ENCODE measurements at places on chromosomes 5 and 9.
A peak's percentile ranks its signal among the peaks of the same experiment; 100 is the strongest.

DNA sequence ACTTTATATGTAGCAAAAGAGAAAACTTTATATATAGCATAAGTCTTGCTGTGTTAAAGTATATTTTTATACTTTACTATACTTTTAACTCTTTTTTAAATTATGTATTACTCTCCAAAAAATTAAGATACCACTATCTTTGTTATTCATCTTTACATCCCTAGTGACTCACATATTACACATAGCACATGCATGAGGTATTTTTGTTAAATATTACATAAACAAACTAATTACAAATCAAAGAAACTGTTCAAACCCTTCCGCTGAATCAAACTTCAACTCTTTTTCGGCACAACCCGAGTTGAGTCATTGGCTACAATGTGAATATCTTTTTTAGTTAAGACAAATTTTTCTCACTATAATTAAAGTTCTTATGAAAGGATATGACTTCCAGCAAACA is 32.1 kb downstream of the NADK2 start:
- DNase-seq: no peak

DNA sequence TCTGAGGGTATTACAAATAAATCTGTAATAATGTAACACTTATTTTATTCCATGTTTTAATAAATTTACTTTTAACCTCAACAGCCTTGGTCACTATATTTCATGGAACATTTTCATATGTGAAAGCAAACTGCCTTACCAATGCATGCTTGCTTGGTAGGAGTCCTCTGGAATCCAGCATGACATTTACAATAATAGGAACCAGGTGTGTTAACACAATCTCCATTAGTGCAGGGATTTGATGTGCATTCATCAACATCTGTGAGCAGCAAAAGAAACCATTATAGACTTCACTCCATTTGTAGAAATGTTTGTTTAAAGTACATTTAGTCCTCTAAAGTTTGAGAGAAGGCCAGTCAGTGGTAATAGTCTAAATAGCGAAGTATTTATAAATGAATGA is 159.4 kb downstream of the FBN2 start:
- DNase-seq: no peak

GRCh38 chr5:111655169-111655924 is 101.6 kb downstream of the NREP start:
- no peak for DNase-seq

DNA sequence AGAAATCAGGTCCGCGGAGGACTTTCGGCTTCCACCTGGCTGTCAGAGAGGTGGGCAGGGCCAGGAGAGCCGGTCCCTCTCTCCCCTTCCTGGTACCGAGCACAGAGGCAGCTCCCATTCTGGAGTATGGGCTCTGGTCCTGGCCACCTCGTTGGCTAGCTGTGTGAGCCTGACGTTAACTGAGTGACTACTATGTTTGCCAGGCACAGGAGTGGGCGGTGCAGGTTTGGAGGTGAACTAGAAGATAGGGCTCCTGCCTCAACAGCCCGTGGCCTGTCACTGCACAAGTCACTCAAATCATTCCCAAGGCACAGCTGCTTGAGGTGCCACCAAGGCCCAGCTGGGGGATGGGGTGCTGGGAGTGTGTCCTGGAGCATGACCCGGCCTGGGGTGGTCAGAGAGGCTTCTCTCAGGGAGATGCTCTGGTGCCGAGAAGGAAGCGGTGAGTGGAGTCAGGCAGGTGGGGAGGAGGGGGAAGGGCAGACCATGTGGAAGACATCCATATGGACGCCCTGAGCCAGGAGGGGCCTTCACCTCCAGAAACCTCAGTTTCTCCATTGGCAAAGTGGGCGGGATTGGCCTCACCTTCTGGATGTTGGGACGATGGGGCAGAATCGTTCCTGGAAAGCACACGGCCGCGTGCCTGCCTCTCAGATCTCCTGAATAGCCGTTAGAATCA is 39.5 kb downstream of the NCS1 start:
- no peak for DNase-seq

GRCh38 chr5:150765799-150766169 is 7.0 kb upstream of the DCTN4 start:
- DNase-seq: no peak

GRCh38 chr5:63563008-63563917 is 399.0 kb downstream of the HTR1A start:
- no peak for DNase-seq

- no peak for DNase-seq
Measured at GRCh38 chr9:93094658-93095204, 1.3 kb upstream of the CARD19 start.

GRCh38 chr9:72597181-72597517 is 75.7 kb downstream of the TMC1 start:
- no peak for DNase-seq

GRCh38 chr9:136045595-136046553 is 49.2 kb downstream of the NACC2 start:
- DNase-seq: no peak

- no peak for DNase-seq
Measured at GRCh38 chr5:179863449-179864085, 5.0 kb upstream of the MRNIP start.

- DNase-seq: no peak
Measured at GRCh38 chr5:16596581-16596940, 20.2 kb downstream of the RETREG1 start.

DNA sequence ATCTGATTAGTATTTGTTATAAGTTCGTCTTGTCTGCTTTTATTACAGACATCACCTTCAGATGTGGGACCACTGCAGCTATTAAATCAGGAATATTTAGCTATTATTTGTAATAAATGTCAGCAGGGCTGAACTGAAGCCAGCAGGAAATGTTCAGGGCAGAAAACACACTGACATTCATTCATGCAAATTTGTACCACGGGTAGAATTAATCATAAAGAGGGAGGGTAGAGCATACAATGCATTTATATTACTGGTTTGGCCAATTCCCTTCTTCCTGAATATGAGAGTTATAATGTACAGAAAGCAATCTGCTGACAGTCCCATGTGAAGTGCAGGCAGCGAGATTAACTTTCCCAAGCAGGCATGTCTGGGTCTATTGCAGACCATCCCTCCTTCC is 117.3 kb upstream of the NUDT12 start:
- no peak for DNase-seq

DNA sequence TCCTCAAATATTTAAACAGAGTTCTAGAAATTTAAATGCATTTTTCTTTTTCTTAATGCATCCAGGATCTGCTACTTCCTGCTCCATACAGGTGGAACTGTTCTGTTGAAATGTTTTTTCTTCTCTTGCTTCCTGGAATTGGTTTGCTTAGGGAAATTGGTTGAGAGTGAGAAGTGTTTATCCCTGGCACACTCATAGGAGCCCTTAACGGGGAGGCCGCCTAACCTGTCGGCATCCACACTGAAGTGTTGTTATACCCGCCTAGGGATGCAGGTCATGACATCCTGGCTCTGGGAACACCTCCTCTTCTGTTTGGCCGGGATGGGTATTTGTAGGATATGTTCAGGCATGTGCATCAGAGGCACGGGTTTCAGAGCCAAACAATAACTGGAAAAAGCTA is 239.7 kb downstream of the GADD45G start:
- DNase-seq: no peak

GRCh38 chr5:4639946-4640345 is 500.2 kb upstream of the ADAMTS16 start:
- DNase-seq: no peak

DNA sequence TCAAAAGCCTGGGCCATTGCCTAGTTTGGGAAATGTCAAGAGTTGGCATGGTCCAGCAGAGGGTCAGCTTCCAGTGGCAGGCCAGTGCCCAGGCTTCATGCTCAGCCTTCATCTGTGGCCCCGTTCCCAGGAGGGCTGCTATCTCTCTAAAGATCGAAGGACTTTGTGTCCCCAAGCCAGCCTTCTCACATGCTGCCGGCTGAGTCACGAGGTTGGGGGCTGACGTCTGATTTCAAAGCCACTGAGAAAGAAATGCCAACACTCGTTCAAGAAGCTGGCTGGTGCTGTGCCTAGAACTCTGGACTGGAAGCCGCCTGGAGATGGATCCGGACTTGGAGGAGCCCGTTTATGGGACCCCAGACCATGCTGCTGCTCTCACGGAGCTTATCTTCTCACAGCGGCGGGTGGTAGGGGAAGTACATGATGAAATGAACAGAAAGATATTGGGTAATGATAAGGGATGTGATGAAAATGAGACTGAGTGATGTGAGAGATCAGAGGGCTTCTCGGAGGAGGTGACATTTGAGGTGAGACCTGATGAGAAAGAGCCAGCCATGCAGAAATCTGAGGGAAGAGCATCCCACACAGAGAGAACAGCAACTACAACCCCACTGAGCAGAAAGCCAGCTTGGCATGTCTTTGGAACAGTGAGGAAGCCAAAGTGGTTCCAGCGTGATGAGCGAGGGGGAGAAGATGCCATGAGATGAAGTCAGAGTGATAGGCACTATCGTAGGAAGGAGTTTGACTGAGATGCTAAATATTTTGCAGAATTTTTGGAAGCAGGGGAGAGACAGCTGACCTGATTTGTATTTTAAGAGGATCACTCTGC is 54.9 kb upstream of the BOD1 start:
- DNase-seq: no peak

GRCh38 chr9:38440516-38440915 is 16.3 kb upstream of the IGFBPL1 start:
- DNase-seq: no peak

DNA sequence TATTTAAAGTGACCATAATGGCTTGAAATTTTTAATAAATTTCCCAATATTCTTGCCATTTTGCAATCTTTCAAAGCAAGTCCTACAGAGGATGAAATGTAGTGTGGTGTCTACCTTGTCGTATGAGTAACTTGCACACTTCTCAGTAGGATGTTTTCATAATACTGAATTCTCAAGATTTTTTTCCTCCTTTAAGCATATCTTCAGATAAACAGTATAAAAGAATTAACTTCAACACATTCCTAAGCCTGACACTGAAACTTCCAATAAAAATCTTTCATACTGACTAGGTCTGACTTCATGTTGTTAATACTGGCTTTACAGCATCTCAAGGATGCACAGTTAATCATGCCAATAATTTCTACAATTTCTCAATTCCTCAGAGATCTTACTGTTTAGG is 62.0 kb downstream of the DROSHA start:
- DNase-seq: no peak

DNA sequence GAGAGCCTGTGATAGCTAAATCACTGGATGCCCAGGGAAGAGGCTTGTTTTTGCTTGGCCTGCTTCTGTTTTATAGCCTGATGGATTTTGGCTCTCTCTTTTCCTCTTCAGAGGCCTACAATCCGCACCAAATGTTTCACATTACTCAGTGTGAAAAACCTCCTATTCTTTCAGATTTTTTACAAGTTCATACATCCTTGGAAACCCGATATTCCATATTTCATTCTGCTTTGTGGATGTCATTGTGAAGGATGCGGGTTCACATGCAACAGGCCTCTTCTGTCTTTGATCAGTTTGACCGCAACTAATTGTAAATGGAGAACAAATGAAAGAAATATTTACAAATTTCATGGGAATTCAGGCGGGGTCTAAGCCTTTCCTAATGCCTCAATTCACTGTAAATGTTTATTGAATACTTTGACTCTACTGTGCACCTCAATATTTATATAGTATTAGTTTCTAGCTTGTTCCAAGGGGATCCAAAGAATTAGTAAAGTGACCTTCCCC is 269.9 kb downstream of the DMRT2 start:
- no peak for DNase-seq

DNA sequence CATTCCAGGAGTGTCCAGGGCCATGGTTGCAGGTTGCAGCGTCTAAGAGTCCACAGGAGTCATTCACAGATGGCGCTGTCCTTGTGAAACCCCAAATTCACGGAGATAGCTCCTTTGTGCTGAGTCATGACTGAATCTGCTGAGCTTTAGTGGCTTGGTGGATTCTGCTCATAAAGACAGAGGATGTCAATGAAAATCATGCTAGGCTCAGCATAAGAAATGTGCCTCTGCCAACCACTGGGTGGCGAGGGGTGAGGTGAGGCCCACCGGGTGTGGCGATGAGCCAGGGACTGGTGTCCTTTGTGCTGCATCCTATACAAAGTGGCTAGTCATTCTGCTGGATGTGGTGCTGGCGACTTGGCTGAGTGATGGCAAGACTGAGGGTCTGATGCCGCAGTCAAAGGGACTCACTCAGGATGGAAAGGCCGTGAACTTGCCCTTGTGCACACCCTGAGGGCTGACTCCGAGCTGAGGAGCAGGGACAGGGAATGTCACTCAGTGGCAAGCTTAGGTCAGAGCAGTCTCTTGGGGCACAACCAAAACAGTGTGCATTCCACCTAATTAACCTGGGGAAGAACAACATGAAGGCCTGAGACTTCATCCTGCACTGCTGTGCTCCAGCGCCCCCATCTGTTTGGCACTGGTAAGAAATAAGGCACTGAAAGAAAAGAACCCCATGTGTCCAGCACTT is 71.5 kb downstream of the DAP start:
- DNase-seq: peak; percentile 54

DNA sequence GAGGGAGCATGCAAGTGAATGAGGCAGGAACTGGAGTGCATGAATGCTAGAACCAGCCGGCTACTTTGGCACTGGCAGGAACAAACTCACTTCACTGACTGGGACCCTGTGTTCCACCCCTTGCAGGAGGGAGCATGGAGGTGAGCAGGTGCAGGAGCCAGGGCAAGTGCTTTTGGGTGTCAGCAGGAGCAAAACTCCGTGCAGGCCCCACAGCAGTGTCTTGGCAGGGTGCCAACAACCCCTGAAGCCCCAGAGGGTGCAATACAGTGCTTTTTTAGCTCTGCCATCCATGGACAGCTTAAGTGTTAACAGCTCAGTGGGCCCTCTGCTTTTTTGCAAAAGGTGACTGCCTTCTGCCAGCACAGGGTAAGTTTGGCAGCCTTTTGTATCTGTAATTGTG is 245.8 kb upstream of the PCSK5 start:
- no peak for DNase-seq

DNA sequence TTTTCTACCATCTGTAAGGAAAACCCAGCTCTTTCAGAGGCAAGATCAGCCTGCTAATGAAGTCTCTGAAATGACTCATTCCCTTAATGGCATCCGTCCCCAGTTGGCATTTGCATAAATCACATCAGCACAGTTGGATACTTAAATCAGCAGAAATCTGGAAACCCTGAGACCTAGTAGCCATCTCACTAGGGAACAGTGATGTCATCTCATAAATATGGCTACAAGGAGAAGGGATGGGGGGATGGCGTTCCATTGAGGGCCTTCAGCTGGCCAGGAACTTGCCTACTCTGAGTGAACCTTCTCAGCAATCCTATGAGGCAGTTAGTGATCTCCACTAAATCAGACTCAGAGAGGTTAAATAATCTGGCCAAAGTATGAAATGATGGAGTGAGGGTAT is 81.8 kb downstream of the CMYA5 start:
- no peak for DNase-seq

- DNase-seq: no peak
Measured at GRCh38 chr5:39478863-39479262, 54.1 kb upstream of the DAB2 start.

DNA sequence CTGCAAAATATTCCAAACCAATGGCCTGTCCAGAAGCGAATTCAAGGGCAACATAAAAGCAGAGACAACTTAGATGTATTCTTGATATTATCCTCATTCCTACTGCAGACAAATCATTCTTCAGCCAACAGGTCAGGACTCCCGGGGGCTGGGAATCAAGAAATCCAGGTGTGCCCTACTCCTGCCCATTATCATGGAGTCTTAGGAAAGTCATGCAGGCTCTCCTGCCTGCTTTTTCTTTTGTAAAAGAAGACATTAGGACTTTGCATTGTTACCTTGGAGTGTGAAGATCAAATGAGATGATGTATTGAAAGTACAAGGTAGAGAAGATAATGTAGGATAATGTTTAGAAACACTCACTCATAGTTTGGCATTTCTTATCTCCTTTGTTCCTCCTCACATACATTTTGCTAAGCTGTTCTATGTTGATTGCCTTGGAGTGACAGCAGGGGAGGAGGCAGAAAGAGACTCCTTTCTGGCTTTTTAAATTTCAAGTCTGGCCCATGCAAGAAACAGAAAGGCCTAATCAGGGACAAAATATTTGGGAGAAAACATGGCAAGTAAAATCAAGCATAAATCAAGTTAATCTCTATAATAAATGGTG is 113.8 kb downstream of the SV2C start:
- no peak for DNase-seq
